ENCODE measurements at places on chromosomes 1 and 21.

DNA sequence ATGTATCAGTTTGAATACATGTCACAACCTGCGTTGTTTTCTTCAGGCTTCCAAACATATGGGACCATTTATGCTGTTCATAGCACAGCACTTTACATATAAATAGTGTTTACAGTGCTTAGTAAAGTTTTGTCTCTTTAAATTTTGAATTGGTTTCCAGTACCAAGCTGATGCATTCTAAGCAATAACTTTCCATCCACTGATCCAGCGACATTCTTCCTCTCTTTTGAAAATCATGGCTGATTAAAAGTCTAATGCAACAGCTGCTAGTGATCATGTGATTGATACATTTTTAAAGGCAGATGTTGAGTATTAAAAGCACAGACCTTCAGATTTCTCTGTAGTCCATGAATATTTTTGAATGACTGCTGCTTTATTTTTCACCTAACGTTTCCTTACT lies 154.9 kb downstream of the PTPRC start:
- no peak for DNase-seq

DNA sequence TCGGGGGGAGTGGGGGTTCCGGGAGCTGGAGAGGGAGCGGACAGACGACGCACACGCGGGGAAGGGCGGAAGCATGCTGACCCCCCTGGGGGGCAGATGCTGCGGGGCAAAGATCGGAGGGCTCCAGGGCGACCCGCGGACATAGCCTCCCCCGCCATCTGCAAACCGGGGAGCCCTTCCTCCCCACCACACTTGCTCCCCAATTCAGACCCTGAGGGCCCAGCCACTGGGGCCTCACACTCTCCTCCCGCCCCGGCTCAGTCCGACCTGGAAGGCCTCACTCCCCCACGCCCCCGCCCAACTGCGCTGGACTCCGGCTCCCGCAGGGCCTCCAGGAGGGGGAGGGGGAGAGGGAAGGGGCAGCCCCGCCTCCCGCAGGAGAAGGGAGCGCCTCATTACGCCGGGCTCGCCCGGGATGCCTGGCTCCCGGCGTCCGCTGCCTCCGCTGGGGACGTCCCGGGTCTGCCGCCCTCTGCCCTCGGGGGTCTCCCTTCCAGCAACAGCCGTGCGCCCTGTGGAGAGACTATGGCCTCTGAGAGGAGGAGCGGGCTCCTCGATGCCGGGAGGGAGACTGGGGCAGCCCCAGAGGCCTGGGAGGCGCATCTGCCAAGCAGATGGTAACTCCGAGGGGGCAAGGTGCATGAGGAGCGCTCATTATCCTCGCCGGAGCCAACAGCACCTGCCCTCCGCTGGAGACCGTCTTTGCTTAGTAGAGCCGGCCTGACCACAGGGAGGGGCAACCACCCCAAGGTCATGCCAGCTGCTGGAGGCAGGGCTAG lies 636 bp upstream of the CAMK2N1 start:
- DNase-seq = peak; percentile 79

- DNase-seq = no peak
Measured at GRCh38 chr1:116540088-116540487, 30.7 kb downstream of the CD58 start.

GRCh38 chr1:18463063-18463462 lies 17.7 kb upstream of the KLHDC7A start:
- no peak for DNase-seq

DNA sequence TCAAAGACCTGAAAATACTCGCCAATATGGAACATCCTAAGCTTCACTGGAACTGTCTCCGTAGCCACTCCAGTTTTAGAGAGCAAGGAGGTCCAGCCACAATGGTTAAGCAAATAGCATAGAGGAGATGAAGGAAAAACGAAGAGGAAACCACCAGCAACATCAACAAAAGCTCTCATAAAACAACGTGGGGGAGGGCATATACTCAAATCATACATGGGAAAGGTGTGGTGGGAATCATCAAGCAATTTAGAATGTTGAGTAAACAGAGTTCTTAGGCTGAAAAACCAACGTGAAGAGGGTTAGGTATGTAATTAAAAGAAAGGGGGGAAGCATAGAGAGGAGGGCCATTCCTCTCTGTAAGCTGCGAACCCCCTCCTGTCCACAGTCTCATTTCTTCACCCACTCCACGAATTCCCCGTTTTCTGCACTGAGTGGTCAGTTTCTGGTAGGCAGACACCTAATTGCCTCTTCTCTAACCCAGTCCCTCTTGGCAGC lies 1.0 kb downstream of the TMEM59 start:
- no peak for DNase-seq

- DNase-seq = peak; percentile 54
Measured at GRCh38 chr1:170461762-170462384, 70.1 kb upstream of the GORAB start.

GRCh38 chr1:75765697-75766355 lies 20.2 kb upstream of the RABGGTB start:
- DNase-seq = peak; percentile 45

DNA sequence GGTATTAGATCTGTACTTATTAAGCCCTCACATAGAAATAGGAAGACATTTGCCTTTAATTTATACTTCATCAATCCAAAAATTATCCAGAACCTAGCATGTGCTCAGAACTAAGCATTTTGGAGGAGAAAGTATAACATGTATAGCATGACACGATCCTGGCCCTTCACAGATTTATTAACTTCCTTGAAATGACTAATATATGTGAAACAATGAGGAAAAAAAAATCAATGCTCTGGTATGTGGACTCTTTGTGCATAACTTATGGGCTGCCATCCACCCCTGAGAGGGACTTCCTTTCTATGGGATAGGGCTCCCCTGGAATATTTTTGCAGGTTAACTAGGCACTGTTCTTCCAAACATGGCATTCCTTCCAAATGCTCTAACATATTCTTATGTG lies 36.6 kb downstream of the CCDC185 start:
- DNase-seq = no peak

DNA sequence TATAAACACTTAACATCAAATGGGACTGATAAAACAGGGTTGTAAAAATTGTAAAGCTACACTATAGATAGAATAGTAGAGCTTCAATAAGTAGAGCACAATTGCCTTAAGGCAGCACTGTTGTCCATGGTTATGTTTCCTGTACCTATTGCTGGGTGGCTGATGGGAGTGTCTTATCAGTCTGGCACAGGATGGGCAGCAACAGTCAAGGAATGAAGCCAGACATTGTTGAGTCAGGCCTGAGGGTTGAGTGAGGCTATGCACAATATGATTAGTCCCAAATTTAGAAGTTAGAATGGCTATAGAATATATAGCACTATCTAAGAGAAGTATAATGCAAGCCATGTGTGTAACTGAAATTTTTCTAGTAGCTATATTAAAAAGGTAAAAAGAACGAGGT lies 25.0 kb upstream of the CD1D start:
- no peak for DNase-seq

DNA sequence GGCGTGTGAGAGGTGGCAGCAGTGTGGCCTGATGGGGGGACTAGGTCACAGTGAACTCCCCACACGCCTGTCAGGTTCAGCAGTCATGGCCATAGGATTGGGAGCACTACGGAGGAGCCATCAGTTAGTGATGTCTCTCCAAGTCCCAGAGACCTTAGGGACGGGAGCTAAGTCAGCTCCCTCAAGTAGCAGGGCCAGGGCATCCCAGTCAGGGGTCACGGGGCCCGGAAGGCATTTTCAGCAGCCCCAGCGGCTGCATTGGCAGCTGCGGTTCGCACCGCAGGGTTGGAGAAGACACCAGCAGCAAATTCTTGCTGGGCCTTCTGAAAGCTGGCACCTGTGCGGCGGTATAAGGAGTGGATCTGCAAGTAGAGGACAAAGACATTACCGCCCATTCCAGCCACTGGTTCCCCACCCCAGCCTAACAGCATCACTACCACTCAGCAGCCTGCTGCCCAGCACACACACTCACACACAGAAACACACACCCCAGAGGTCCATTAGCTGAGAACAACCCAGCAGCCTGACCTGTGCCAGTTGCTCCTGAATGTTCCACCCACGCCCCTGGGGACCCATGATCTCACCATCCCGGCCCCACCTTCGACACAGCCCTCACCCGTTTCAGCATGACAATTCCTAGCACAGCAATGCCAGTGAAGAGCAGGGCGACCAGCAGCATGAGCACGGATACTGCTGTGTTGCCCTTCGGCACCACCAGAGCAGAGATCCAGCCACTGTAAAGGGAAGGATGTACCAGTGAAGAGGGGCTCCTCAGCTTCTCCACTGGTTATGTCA lies 972 bp upstream of the ENTREP3 start:
- DNase-seq = no peak

DNA sequence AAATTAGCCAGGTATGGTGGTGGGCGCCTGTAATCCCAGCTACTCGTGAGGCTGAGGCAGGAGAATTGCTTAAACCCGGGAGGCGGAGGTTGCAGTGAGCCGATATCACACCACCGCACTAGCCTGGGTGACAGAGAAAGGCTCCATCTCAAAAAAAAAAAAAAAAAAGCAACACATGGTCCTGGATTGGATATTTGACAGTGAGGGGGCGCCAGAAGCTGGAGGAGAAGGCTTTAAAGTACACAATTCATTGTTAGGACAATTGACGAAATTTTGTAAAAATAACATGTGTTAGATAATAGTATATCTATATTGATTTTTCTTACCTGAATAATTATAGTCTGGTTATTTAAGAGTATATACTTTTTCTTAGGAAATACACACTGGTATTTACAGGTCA lies 50.2 kb upstream of the USP25 start:
- no peak for DNase-seq
